ENCODE measurements at places on chromosomes 3 and 15.
A peak's percentile ranks its signal among the peaks of the same experiment; 100 is the strongest.

DNA sequence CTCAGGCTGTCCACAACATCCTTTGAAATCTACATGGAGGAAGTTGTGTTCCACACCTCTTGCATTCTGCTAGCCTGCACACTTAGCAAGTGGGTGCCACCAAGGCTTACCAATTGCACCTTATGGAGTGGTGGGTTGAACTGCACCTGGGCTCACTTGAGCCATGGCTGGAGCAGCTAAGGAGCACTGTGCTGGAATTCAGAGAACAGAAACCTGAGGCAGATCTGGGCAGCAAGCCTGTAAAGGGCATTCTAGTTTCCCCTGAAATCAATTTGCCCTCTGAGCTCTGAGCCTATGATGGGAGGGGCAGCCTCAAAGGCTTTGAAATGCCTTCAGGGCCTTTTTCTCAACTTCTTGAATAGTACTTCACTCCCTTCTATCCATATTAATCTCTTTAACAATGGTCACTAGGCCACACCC lies 18.0 kb downstream of the BTLA start:
- no peak for DNase-seq

DNA sequence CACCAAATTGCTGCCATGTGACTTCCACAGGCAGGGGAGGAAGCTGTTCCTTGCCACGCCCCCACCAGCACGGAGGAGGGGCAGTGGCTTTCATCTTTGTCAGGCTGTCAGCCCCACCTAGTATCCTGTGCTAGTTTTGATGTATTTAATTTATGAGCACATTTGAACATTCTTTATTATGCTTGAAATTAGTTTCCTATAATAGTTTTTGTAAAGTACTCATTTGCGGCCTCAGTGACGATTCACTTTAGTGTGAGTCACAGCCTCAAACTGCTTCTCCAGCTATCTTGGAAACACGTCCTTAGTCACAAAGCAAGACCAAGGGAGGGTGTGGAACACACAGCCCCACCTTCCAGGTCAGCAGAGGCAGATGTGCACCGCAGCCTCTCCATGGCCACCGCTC lies 239.9 kb upstream of the ATP10A start:
- no peak for DNase-seq

GRCh38 chr3:62445275-62445674 lies 71.9 kb upstream of the FEZF2 start:
- DNase-seq: no peak

- no peak for DNase-seq
These were observed 325.3 kb downstream of the THSD4 start for GRCh38 chr15:71440489-71441110.

DNA sequence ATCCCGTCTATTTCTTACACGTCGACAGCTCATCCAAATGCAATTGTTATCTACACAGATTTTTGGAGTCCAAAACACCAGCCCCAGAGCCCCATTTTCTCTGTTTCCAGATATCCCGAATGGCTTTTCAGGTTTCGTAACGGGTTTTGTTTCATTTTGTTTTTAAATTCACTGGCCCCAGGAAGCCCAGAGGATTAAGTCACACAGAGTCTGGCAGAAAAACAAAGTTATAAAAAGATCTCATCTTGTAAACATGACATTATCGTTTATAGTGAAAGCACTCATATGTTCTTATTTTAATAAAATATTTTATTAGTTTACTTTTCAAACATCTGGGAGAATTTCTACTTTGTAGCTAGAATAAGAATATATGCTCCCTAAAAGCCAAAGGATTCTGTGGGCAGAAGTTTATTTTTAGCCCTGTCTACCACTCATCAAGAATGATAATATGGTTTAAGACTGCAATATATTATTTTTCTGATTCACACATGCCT lies 149.3 kb upstream of the SLC2A2 start:
- DNase-seq: no peak

DNA sequence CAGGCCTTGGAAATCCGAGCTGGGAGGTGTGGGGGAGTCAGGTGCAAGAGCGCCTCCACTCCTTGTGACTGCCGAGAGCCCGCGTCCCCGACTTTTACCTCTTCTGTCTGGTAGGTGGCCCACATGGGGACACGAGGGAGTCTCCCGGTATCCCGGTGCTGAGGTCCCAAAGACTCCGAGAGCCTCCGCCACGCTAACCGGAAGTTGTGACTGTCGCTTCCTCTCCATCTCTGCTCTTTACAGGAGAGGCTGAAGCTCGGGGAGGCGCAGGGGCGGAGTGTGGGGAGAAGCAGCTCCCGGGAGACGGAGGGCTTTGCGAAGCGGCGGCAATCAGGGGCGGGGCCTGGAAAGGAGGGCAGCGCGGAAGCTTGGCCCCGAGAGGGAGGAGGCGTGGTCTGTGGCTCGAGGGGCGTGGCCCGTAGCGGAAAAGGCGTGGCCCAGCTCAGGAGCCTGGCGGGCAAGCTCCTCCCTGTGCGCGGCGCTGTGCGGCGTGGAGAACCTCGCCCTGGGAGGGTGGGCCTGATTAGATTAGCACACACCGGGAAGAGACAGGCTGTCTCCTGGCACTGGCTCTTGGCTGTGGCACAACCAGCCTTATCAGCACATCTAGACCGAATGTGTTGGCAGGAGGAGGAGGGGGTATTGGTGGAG lies 143.9 kb downstream of the GABRB3 start:
- no peak for DNase-seq

GRCh38 chr15:22958487-22959280 lies 21.5 kb downstream of the CYFIP1 start:
- DNase-seq: no peak

DNA sequence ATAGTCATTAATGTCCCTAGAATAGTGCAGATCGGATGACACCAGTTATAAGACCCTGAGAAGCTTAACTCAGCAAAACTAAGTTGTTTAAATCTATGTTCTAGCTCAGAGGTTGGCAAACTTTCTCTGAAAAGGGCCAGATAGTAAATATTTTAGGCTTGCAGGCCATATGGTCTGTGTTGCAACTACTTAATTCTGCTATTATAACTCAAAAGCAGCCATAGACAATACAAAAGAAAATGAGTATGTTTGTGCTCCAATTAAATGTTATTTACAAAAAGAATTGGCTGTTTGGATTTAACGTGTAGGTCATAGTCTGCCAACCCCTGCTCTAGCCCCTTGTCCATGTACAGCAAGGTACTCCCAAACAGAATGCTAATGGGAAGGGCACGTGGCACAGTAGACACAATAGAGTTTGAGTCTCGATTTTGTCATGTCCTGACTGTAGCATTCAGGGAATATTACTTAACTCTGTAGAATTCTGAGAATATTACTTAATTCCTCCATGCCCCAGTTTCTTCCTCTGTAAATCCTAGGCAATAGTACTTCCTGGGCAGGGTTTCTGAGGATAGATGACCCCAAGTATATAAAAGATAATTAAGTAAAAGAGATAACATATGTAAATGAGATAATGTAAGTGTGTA lies 70.5 kb upstream of the ATP2C1 start:
- DNase-seq: no peak

DNA sequence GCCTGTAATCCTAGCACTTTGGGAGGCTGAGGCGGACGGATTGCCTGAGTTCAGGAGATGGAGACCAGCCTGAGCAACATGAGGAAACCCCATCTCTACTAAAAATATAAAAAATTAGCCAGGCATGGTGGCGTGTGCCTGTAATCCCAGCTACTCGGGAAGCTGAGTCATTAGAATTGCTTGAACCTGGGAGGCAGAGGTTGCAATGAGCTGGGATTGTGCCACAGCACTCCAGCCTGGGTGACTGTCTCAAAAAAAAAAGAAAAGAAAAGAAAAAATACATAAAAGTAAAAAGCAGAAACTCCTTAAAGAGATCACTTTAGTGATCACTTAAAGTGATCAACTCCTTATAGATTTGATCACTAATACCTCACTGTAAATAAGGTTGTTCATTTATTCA lies 78.0 kb downstream of the GMPS start:
- no peak for DNase-seq

- DNase-seq: no peak
These were observed 165.0 kb downstream of the PDZRN3 start for GRCh38 chr3:73459711-73460110.

- DNase-seq: no peak
These were observed 251.0 kb upstream of the RARB start for GRCh38 chr3:25177041-25177440.

DNA sequence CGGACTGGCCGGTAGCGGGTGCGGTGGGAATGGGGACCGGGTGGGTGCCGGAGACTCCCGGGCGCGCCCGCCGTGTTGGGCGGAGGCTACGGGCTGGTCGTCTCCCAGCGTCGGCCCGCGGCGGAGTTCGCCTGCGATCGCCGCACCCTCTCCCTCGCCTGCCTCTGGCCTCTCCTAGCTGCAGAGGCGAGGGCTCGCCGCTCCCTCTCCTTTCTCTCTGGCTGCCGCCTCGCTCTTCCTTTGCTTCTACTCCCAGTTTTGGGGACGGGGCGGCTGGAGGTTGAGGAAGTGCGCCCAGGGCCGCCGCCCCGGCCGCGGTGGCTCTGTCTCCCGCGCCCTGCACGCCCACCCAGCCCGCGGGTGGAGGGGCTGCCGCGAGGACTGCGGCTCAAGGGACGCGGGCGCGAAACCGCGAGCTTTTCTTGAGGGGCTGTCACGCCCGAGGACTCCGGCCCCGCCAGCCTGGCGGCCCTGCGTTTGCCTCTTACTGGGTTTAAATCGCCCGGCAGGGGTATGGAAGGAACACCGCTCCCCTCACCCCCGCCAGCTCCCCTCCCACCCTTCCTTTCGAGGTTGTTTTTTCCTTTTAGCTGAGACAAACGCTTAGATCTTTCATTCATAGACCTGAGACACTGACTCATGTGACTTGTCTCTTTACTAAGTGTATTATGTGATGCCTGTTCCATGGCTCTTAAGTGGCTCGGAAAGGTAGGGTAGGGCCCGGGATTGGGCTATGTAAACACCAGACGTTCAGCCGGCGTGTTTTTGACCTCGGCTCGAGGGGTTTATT lies 654 bp downstream of the PIK3CA start:
- peak; percentile 69 for DNase-seq

DNA sequence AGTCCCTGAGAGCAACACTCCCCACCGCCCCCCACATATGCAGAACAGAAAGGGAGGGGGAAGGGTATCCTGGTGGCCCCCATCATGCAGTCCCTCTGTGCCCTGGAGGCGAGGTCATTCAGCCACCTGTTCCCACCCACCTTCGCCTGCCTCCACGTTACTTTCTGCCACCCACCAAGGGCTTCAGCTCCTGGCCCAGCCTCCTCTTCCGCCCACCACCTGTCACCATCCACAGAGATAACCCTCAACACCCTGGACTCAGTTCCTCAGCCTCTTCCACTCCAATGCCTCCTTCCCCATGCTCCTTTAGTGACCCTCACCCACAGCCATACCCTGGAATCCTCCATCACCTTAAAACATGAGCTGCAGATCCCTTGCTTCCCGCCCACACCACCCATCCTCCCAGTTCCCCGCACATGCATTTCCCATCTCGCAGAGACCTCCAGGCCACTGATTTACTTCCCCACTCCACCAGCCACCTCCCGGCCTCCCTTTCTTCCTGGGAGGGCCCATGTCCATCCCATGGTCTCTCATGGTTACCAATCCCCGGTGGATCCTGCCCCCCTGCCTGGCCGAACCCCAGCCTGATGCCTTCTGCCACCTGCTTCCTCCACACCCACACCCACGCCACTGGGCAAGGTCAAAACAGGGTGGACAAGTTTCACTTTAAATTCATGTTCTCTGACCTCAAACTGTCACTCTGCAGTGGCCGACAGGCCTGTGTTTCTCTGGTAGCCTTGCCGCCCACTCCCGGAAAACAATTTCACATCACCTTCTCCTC lies 18.2 kb downstream of the HOMER2 start:
- no peak for DNase-seq

DNA sequence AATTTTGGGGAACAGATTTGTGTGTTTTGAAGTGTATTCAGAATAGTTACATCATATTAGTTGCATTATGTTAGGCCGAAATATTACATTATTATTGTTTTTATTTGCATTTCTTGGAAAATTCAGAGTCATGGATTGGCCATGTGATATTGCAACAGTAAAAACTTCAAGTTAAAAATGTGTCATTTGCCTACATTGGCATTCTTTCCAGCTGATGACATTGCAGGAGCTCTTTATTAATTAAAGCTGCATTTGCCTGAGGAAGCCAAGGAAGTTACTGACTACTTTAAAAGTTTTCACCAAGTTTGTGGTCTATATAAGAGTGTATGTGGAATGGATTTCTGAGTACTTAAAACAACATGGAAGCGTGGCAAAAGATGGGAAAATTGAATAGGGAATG lies 726.4 kb upstream of the SGO1 start:
- DNase-seq: no peak

GRCh38 chr3:12841149-12841969 lies at the start of gene RPL32:
Gene RPL32 (minus strand): TSS chr3:12841565. CDS start chr3:12840237, 1,328 bp downstream.
- DNase-seq: peak; percentile 81

DNA sequence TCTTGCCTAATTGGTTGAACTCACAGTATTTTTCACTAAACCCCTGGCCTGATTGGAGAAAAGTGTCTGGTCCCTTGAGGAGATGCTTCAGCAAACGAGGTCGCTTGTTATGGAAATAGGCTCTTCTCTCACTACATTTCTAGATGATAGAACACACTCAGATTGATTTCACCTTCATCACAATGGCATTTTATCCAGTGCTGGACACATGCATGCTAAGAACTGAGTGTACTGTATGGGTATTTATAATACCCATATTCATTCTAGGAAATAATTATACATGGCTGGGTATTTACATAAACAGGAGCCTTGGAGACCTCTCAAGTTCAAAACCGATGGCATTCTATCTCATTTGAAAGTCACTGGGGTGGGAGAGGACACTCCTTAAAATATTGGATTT lies 444.9 kb downstream of the LPP start:
- no peak for DNase-seq

DNA sequence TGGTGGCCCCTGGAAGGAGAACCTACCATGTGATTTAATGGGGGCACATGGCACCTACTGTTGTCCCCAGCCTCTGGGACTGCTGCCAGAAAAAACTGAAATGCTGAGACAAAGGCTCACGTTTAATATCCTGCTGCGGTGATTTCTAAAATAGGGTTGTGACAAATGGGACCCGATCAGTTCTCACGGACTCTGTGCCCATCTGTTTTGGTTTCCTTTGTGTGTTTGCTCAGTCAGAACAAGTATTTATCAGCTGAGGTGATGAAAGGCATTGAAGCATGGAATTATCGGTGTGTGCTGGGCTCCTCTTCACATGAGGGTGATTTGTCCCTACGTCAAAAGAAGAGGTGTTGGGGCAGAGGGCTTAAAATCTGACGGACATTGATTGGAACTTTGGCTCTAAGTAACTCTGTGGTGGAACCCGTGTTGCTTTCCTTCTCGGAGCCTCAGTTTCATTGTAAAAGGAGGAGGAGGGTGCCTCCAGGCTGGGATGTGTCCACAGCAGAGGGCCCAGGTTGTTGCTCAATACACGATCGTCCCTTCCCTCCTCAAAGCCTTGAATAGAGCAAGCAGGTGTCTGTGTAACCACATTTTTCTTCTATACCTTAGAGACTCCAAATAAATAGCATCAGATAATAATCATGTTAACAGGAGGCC lies 283.3 kb upstream of the RGMA start:
- DNase-seq: no peak

- DNase-seq: no peak
These were observed 40.0 kb upstream of the ATP10A start for GRCh38 chr15:25903024-25903581.

GRCh38 chr3:170275832-170276231 lies 53.6 kb downstream of the PRKCI start:
- DNase-seq: no peak
